ENCODE measurements at places on chromosomes 2 and 18. TPM values are rescaled to one million over a fixed set of nuclear protein-coding genes. Genes with fewer than 3 reads are reported as not detected.

CREB1 gene
- 81.8 TPM for total RNA-seq

MOGAT1 gene
- total RNA-seq: not detected

CDC42EP3 gene
- 22.2 TPM for total RNA-seq

MYOM1 gene
- total RNA-seq: 0.82 TPM

KIF5C gene
- 15.3 TPM for total RNA-seq

DCDC2C gene
- total RNA-seq: not detected

BOK gene
- not detected for total RNA-seq

PROM2 gene
- not detected for total RNA-seq

CYTIP gene
- total RNA-seq: 302 TPM

DNAJB2 gene
- 47.5 TPM for total RNA-seq

OTOF gene
- 1.1 TPM for total RNA-seq

POTEI gene
- total RNA-seq: not detected

PREB gene
- 62.1 TPM for total RNA-seq

SULT1C4 gene
- total RNA-seq: not detected

MC5R gene
- total RNA-seq: not detected

HNRNPLL gene
- total RNA-seq: 50.6 TPM

ZNF397 gene
- 12.6 TPM for total RNA-seq

CCDC141 gene
- total RNA-seq: 5.6 TPM

LIPT1 gene
- total RNA-seq: 7.1 TPM

HTR2B gene
- not detected for total RNA-seq

MOCOS gene
- total RNA-seq: 0.16 TPM

SESTD1 gene
- 5.7 TPM for total RNA-seq

PDE11A gene
- not detected for total RNA-seq

TFCP2L1 gene
- 0.04 TPM for total RNA-seq

CEBPZ gene
- total RNA-seq: 119 TPM

MORN2 gene
- 9.8 TPM for total RNA-seq

MAL gene
- total RNA-seq: 52.9 TPM

MSH6 gene
- 163 TPM for total RNA-seq

IL36A gene
- not detected for total RNA-seq

SEC11C gene
- total RNA-seq: 56.8 TPM

CEBPZOS gene
- total RNA-seq: 38.8 TPM

CD207 gene
- total RNA-seq: not detected

SNORC gene
- total RNA-seq: 1.5 TPM

MYL12B gene
- 235 TPM for total RNA-seq

ME2 gene
- total RNA-seq: 153 TPM

TUBA3D gene
- not detected for total RNA-seq

CNNM3 gene
- total RNA-seq: 17.2 TPM

METTL8 gene
- 52.7 TPM for total RNA-seq

ACTR3 gene
- total RNA-seq: 482 TPM

DGUOK gene
- 96.8 TPM for total RNA-seq

IL18R1 gene
- total RNA-seq: 20.6 TPM

MBOAT2 gene
- 2.0 TPM for total RNA-seq

RAB6D gene
- not detected for total RNA-seq

CFAP65 gene
- total RNA-seq: not detected

EGR4 gene
- total RNA-seq: 0.44 TPM

ARHGAP25 gene
- 51.0 TPM for total RNA-seq

FKBP7 gene
- 3.8 TPM for total RNA-seq

TEX44 gene
- total RNA-seq: not detected

LRRTM1 gene
- total RNA-seq: not detected

FKBP1B gene
- 0.99 TPM for total RNA-seq

AFG3L2 gene
- total RNA-seq: 80.4 TPM

TAF1B gene
- total RNA-seq: 25.3 TPM

FSHR gene
- not detected for total RNA-seq

RBKS gene
- total RNA-seq: 5.4 TPM
